ENCODE measurements at places on chromosomes 5 and 9.

DNA sequence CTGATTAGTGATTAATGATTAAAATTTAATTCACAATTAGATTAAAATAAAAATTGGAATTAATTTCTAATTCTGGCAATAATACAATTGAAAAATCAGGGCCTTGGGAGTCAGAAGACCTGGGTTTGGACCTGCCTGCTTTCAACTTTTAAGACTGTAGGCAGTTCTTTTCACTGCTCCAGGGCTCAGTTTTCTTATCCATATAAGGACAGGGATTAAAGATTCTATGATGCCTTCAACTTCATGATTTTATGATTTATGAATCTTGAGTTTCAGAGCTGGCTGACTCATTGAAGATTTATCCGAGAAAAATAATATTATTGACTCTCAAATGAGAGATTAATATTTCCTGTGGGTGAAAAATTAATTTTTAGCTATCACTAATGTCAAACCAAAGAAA lies 208.6 kb upstream of the ANKH start:
- no peak for DNase-seq

GRCh38 chr5:3121813-3122212 lies 370.3 kb upstream of the IRX2 start:
- DNase-seq = no peak

GRCh38 chr9:92669527-92669889 lies 423 bp downstream of the IPPK start:
- no peak for DNase-seq

GRCh38 chr5:64156261-64156660 lies 9.4 kb upstream of the RNF180 start:
- DNase-seq = no peak

DNA sequence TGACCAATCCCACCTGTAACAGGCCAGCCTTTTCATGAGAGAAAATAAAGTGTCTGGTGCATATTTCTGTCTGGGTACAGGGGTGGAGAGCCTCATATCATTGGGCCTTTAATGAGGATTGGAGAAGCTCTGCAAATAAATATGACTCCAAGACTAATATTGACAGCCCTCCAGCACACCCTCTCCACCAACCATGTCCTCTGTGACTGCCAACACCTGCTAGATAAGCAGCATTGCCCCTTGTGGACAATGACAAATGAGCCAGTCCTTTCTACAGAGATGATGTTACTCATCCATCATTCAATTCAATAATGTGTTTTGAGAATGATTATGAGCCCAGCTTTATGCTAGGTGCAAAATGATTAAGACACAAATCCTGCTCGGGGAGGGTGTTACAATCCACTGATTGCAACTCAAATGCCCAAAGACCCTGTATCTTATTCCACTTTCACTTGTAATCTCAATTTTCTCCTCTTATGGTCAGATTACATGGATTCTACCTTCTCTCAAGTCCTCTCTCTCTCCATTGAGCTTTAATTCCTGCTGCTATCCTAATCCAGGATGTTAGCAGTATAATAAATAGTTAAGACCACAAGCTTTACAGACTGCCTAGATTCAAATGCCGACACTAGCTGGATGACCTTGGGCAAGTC lies 2.1 kb upstream of the GFRA3 start:
- no peak for DNase-seq

- no peak for DNase-seq
Observed at GRCh38 chr9:124693403-124693802, 77.7 kb downstream of the NR6A1 start.

GRCh38 chr5:126368239-126368812 lies 54.9 kb upstream of the GRAMD2B start:
- DNase-seq = no peak

DNA sequence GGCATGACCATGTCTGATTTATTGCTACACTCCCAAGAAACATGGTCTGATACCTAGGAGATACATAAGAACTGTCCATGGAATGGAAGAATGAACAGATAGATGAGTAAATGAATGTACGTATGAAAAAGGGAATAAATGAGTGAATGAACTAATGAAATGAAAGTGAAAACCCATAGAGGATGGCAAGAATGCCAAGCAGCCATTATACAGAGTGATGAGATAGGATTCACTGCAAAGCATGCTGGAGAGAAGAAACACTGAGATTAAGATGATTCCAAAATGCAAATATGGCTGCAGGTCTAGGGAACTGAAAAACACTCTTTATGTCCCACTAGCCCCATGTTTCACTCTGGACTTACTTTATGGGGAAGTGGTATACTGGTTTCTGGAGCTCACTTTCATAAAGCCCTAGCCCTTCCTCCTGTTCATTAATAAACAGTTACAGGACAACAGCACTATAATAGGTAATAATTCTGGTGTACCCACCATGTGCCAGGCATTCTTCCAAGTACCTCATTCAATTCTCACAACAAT lies 170.3 kb upstream of the RAD23B start:
- DNase-seq = no peak

GRCh38 chr5:159937580-159937979 lies 21.3 kb downstream of the ADRA1B start:
- no peak for DNase-seq

DNA sequence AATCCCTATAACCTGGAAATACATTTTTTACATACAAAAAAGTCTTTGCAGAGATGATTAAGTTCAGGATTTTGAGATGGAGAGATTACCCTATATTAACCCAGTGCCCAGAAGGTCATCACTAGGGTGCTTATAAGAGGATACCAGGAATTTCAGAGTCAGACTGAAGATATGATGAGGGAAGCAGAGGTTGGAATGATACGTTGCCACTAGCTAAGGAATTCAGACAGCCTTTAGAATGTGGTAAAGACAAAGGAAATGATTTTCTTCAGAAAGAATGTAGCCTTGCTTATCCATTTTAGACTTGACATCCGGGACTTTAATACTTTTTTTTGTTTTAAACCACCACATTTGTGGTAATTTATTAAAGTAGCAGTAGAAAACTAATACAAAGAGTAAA lies 2176.8 kb upstream of the C9orf72 start:
- DNase-seq = no peak

GRCh38 chr9:82957529-82958379 lies 105.2 kb downstream of the RASEF start:
- no peak for DNase-seq

- no peak for DNase-seq
Observed at GRCh38 chr5:146560205-146560812, 44.3 kb upstream of the GPR151 start.

GRCh38 chr5:140973550-140973949 lies 7.3 kb downstream of the PCDHAC2 start:
- DNase-seq = no peak

Data from AG04450 (cell line).